ENCODE measurements at places on chromosomes 12 and 14. TPM values are rescaled to one million over a fixed set of nuclear protein-coding genes. Genes with fewer than 3 reads are reported as not detected.

Gene APOF
- total RNA-seq = not detected

DNA sequence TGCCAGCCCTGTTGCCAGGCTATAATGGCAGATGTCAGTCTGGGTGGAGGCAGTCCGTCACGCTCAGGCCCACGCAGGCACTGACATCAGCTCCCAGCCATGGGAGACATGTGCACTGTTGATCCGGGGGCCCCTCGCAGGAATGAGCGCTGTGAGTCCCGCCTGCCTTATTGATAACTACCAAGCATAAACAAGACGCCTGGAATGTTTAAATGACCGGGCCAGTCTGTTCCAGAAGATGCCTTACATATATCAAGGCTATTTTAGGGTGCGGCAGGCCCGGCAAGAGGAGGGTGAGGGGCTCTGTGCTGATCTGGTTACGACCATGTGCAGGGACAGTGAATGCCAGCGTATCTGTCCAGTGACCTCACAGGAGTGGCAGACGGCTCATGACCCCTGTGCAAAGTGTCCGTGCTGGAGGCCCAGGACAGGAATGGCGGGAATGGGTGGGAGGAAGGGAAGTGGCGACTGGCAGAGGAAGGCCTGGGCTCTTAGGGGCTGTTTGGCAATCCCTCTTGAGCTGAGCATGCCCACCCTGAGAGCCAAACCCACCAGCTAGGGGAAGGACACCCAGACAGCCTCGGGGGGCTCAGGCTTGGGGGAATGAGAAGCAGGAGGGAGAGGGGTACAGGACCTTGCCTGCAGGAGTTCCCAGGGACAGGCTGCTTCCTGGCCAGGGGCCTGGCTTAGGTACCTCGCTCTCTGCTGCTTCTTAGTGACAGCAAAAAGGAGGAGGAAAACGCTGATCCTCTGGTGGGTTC, 49.3 kb downstream of the DLK1 start:
- no peak overlapping the region for H3K27ac ChIP-seq
- no peak overlapping the region for H3K4me3 ChIP-seq
- H3K4me1 ChIP-seq = no peaks in the 10 kb centered on the region
- no peak for DNase-seq

Gene GALC
- total RNA-seq = 42.5 TPM

Gene RARG
- 9.2 TPM for total RNA-seq

GRCh38 chr12:49696723-49697122, 10.5 kb downstream of the FMNL3 start:
- H3K4me3 ChIP-seq = no peak overlapping the region
- no peaks in the 10 kb centered on the region for H3K36me3 ChIP-seq
- no peak overlapping the region for H3K27ac ChIP-seq
- no peak for DNase-seq

Data from body of pancreas (tissue), 4 donors.